Activated T-helper 1 cell treated with anti-CD3 and anti-CD28 coated beads, Interleukin-2, amount 50 U/mL, for 16 hours (primary cell): ENCODE measurements at places on chromosomes 4 and X.

- DNase-seq = no peak
Measured at GRCh38 chr4:166827167-166827566, 407.1 kb downstream of the SPOCK3 start.

- no peak for DNase-seq
Measured at GRCh38 chr4:176467001-176467400, 147.2 kb downstream of the SPCS3 start.

DNA sequence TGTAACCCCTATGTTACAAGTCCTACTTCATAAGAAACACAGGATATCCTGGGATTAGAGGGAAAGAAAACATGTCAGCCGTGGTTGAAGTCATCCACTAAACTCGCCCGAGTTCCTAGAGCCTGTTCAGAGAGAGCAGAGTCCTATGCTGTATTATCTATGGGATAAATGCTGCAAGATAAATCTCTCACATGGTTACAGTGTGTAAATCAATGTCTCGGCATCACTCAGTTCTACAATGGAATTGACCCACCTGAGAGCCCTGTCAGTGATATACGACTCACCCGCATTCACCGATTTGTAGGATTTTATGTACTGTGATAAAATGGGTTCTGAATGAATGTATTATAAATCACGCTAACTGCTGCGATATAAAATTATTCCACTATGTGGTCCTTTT, 127.8 kb upstream of the ANXA3 start:
- DNase-seq = no peak

DNA sequence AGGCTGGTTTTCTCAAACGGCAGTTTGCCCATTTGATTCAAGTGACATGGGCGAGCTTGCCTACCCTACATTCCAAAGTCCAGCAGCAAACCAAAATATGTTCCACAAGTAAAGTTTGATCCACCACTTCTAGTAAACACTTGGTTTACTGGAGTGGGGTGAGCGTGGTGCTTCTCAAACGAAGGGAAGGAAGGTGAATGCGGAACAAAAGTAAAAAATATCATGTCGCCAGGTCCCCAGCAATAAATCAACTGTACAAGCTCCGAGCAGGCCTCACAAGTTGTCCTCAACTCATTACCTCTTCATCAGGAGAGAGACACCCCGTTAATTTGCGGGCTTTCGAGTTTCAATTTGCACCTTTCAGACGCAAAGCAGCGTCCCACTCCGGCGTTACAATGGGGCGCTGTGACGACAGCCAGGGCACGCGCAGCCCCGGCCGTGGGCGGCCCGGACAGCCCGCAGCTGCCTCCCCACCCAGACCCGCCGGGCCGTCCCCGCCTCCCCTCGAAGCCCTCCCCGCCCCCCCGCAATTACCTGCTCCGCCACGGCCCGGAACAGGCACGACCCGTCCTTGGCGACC, 1.0 kb downstream of the OTUD4 start:
- peak; percentile 42 for DNase-seq

- DNase-seq = no peak
Measured at GRCh38 chrX:46039526-46039925, 505.7 kb downstream of the ZNF674 start.

DNA sequence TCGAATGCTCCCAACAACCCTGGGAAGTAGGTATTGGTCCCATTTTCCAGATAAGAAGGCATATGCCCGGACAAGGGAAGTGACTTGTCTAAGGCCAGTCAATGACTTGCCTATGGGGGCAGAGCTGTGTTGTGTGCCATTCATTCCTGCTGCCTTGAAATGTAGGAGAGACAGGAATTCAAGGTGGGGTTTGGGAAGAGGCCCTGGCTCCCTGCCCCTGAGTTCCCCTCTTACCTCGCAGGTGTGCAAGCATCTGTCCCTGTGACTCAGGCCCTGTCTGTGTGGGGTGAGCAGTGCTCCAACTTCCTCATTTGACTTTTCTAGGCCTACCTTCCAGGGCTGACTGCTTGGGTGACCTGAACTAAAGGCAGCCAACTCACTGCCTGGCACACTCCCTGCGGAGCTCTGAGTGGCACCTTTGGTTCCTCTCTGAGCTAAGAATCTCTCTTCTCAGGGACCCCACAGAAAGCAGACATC, 5.1 kb downstream of the EFNB1 start:
- no peak for DNase-seq

DNA sequence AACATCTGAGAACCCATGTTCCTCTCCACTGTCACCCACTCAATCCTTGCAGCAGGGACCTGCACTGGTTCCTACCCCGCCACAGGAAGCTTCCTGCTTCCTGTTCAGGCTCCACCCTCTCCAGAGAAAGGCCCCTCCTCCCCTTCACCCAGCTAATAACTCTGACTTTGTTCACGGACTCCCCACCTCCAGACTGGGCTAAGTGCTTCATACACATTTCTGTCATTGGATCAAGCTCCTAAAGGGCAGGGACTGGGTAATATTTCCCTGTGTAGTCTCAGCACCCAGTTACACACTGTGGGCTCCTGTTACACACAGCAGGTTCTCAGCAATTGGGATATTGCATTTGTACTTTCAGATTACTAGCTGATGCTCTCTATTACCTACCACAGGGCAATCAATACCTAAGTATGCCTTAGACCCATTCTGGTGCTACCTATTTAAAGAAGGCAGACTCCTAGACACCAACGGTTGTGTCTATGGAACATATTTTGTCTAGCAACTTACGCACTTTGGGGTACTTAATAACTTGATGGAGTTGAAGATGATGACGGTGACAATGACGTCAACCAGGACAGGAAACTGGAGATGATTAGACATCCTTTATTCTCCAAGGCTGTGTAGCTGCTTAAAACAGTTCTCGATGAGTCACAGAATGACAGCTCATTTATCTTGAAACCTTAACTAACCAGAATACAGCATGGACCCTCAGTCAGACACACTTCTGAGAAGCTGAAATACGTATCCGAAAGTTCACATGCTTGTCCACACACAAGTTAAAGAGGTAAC, 58.1 kb downstream of the MAML3 start:
- DNase-seq = peak; percentile 30

DNA sequence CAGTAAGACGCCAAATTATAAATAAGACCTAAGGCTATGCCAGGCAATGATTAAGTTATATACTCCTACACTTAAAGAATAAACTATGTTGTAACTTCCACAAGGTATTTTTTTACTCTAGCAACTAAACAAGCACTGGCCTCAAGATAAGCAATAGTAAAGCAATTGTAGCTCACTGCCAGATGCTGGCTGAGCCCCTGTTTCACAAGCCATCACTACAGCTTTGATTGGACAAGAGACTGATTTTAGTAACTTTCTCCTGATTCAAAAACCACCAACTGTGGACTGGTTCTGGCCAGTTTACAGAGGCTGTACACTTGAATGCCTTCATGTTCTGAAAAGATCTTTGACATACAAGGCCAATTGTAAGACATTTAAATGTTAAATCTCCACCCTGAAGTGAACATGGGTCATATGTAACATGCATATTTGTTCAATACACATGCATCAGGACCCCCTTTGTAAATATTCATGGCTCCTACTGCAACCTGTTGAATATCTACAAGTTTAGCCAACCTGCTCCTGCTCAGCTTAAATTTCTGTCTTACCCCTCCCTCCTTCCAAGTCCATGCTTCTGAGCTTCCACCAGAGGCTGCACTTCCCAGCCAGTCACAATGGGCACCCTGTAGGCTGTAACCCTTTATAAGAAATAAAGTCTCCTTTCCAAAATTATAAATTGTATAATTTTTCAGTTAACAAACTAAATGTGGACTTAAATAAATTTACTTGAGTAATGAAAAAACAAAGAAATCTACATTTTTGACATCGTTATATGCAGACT, 423.6 kb downstream of the ANKRD50 start:
- DNase-seq = no peak

DNA sequence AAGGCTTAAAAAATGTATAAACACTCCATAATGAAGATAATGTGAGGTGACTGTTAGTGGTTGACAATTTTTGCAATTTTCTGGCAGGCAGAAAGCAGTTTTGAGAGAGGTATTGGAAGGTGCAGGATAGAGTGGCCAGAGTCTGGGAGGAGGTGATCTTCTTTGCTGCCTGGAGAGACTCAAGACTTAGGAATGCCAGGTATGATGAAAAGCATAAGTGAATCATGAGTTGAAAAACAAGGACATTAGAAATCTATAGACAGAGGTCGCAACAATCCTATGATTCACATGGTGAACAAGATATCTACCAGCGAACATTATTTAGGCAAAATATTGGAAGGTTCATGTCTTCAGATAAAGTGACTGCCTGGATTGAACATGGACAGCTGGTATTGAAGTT, 118.5 kb downstream of the CFAP299 start:
- no peak for DNase-seq
